ENCODE measurements at places on chromosomes 1 and 21.

- no peak for DNase-seq
Measured at GRCh38 chr1:246772686-246773085, 48.5 kb downstream of the SCCPDH start.

- no peak for DNase-seq
Measured at GRCh38 chr1:64975740-64976139, 9.4 kb upstream of the JAK1 start.

- no peak for DNase-seq
Measured at GRCh38 chr21:32004291-32004690, 131.5 kb downstream of the HUNK start.

GRCh38 chr1:180946056-180946455 lies 33.4 kb downstream of the KIAA1614 start:
- DNase-seq, result no peak

- no peak for DNase-seq
Measured at GRCh38 chr21:22235866-22236590, 1237.8 kb downstream of the NCAM2 start.

- no peak for DNase-seq
Measured at GRCh38 chr21:15149600-15150224, 84.9 kb upstream of the NRIP1 start.

Data from NCI-H510A (cell line).